ENCODE measurements at places on chromosomes 16 and 17.

GRCh38 chr17:57953705-57954396 lies 1.4 kb downstream of the CUEDC1 start:
- DNase-seq, result no peak

GRCh38 chr16:4338125-4338582 lies 13.0 kb downstream of the PAM16 start:
- no peak for DNase-seq

DNA sequence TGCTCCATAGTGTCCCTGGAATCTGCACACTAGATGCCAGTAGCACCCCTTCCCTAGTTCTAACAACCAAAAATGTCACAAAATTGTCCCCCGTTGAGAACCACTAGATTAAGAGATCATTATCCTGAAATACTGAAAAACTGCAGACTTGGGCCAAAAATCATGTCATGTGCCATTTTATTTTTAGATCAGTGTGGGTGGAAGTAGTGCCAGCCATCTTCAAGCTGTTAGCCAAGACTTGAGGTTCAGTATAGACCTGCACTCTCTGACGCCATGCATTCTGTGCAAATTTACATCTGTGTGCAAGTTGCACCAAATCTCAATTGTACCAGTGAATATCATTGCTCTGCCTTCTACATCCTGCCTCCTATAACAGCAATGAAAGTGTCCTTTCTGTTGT lies 31.5 kb upstream of the NOL11 start:
- DNase-seq, result no peak

DNA sequence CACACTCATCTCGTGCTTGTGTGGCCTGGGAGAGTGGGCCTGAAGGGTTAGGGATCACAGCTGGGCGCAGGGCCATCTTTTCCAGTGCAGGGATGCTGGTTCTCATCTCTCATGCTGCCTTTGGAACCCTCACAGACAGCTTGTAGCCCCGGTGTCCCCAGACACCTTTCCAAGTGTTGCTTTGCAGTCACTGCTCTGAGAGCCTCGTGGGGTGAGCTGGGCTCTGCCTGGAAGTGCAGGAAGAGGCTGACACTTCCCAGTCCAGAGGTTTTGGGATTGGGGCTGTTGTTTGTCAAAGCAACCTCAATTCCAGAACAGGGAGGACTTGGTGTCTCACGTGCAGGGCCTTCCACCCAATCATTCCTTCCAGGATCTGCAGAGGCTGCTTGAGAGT lies 28.2 kb downstream of the TBX4 start:
- no peak for DNase-seq

Measured in SHP77 (cell line).